Kidney (tissue), 22 donors: ENCODE measurements at places on chromosomes 5 and 9.

DNA sequence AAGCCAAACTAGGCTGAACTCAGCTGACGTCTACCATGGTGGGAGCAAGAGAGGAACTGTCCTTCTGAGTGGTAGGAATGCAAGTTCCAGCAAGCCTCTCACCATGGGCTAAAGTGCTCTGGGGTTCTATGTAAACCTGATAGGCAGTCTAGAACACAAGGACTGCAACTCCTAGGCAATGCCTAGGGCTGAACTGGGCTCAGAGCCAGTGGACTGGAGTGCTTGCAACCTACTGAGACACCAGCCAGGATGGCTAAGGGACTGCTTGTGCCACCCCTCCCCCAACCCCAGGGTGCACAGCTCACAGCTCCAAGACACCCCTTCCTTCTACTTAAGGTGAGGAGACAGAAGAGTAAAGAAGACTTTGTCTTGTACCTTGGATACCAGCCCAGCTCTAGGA is 12.1 kb upstream of the RCL1 start:
- DNase-seq: no peak

DNA sequence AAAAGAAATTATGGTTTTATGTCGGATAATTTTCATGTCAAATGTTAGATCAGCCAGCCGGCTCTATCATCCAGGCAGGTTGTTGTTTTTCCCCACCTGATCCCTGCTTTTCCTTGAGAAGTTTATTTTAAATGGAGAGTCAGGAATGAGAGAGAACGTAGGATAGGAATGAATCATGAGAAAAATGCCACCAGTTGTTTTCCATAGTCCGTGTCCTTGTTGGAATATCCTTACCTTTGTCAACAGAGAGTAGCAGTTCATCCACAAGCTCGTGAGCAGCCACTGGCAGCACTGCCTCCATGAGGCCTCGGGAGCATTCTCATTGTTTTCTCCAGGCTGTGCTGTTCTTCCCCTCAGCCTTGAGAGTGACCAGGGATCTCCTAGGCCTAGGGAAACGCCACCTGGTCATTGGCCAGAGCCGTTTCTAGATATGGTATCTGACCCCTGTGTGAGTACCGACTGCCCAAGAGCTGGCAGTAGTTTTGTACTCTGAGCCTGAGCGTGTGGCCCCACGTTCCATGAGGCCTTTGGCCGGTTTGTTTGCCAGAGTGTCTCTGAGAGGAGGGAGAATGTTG is 293.3 kb downstream of the FANCC start:
- peak; percentile 53 for DNase-seq

GRCh38 chr5:73497497-73498056 is 665 bp upstream of the BTF3 start:
- DNase-seq: no peak

- no peak for DNase-seq
These were observed 55.9 kb upstream of the ERCC6L2 start for GRCh38 chr9:95819636-95820035.

DNA sequence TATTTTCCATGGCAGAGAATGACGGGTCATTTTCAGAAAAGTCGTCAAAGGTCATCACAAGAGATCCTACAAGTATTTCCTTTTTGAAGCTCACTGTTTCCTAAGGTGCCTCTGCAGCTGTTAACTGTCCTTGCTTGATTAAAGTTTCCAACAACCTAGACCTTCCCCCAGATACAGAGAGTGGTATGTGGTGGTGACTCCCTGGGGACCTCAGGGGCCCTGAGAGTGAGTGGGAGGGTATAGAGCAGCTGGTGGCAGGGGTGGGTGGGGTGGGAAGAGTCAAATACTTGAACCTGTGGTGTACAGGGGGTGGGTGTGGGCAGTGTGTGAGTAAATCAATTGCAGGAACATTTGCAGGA is 1.6 kb upstream of the CD72 start:
- no peak for DNase-seq

- peak; percentile 79 for DNase-seq
These were observed 117.8 kb upstream of the SARDH start for GRCh38 chr9:133855802-133856521.

DNA sequence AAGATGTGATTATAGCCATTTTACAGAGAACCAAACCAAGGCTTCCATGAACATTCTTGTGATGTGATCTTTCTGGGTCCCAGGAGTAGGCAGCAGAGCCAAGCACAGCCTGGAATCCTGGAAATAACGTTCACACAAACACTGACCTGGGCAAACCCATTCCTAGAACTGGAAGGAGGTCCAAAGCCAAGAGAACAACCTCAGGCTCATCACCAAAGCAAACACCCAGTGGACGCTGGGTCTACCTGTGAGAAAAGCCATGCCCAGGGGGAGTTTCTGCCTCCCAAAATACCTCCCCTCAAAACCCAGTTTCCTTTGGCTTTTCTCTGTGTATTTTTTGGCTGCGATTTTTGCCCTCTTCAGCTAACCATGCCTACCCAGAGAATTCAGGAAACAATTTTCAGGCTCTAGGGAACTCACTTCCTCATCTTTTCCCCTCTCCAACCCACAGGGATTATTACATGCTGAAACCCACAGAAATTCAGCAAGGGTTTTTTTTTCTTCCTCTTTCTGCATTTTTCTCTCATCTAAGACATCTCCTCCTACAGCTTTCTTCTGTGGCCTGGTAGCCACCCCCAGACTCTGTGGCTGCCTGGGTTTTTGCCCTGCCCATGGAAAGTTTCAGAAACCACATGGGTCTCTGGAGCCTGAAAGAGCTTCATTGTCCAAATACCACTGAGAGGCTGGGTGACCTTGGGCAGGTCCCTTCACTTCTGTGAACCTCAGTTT is 75.0 kb downstream of the TNC start:
- no peak for DNase-seq

- no peak for DNase-seq
These were observed 977.2 kb upstream of the NUDT12 start for GRCh38 chr5:104539618-104540350.
